ENCODE measurements at places on chromosomes 5 and 9.
A peak's percentile ranks its signal among the peaks of the same experiment; 100 is the strongest.

- DNase-seq, result peak; percentile 100
Observed at GRCh38 chr9:33264473-33265177, at the start of the genes BAG1 and CHMP5. Gene BAG1 (minus strand): TSS chr9:33264708. Gene CHMP5 (plus strand): TSS chr9:33265049. CDS start chr9:33265079, 30 bp downstream.

DNA sequence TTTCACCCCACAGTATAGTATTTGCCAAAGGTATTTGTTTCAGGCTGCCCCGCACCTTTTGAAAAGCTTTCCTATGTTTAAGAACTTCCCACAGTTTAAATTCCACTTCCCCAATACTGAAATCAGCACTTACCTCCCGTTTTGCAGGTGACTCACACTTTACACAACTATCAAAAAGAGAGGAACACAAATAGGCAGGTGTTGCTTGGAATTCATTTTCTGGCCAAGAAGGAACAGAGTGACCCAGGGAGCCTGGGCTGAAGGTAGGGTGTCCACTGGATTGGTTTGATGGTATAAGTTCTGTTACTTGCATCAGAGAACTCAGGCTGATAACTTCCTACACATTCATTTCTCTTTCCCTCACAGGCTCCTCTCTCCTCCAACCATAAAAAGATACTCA, 60.1 kb upstream of the SLC30A5 start:
- DNase-seq, result no peak

GRCh38 chr5:154365823-154366222, 80.0 kb upstream of the SAP30L start:
- DNase-seq, result no peak

- no peak for DNase-seq
Observed at GRCh38 chr5:96657068-96657467, 5.1 kb upstream of the CAST start.

GRCh38 chr9:24793787-24794186, 248.1 kb upstream of the IZUMO3 start:
- DNase-seq, result no peak

DNA sequence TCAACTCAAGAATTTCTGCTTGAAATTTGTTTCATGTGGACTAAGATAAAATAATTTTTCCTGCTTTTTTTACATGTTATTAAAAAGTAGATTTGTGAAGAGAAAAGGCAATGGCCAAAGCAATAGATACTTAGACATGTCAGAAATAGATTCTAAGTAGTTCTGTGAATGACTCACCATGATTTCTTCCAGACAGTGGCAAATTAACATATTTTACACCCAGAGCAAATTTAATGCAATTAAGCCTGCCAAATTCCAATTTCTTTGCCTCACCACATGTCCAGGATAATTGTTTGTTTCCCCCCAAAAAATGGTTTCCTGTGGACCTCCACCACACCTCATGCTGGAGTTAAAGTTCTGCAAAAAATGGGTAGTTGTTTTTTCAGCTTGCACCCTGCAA, 651.4 kb downstream of the CETN3 start:
- DNase-seq, result no peak

DNA sequence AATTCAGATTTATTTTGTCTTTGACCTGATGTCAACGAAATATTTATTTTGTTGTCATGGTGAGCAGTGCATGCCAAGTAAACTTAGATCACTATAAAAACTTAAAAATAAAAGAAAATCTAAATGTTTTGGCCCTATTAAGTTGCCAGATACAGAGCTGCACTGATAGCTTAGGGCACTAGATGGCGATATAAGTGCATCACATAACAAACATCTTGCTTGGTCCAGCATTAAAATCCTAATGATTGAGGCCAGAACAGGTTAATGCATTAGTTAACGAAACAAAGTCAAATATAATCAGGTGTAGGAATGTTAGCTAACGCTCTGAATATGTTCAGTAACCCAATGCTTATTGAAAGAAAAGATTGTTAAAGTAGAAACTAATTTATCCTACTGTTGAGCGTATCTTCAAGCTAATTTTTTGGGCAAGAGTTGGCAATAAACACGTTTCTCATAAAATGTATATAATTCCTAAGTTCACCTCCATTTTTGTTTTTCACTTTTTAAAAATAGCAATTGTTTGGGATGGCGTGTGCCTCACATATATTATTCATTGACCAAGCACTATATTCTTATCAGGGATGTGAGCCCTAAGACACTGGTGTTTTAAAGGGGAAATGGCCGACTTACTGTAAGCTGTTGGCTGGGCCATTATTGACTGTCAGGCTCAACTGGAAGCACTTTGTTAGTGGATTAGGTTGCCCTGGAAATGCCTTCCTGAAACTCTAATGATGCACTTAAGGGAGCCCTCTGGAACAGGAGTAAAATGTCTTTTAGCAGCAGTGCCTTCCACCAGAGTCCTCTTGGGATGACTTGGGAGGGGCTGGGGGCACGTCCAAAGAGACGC, 33.3 kb downstream of the KCTD16 start:
- no peak for DNase-seq

- no peak for DNase-seq
Observed at GRCh38 chr5:76202182-76202581, 119.0 kb downstream of the SV2C start.

- DNase-seq, result no peak
Observed at GRCh38 chr5:132746954-132747615, at the start of gene CCNI2. Gene CCNI2 (plus strand): TSS chr5:132747426. CDS start chr5:132747496, 70 bp downstream.

- no peak for DNase-seq
Observed at GRCh38 chr5:142166754-142167153, 58.2 kb downstream of the NDFIP1 start.

DNA sequence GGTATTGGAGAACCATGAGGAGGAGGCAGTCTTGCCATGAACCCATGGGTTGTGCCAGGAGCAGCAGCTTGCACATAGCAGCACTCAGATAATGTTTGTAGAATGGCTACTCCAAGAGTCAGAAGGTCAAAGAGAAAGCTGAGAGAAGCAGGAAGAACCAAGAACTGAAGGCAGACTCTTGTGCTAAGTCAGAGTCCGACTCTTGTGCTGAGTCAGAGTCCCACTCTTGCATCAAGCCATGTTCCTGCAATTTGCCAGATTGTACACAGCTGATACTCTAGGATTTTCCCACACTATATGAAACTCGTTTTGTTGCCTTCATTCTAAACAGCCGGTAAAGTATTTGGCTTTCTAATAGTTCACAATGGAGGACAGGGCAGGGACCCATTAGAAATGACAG, 26.2 kb upstream of the HSPA9 start:
- DNase-seq, result no peak

Data from thoracic aorta (tissue), 2 donors.